ENCODE measurements at places on chromosomes 16 and 17.

DNA sequence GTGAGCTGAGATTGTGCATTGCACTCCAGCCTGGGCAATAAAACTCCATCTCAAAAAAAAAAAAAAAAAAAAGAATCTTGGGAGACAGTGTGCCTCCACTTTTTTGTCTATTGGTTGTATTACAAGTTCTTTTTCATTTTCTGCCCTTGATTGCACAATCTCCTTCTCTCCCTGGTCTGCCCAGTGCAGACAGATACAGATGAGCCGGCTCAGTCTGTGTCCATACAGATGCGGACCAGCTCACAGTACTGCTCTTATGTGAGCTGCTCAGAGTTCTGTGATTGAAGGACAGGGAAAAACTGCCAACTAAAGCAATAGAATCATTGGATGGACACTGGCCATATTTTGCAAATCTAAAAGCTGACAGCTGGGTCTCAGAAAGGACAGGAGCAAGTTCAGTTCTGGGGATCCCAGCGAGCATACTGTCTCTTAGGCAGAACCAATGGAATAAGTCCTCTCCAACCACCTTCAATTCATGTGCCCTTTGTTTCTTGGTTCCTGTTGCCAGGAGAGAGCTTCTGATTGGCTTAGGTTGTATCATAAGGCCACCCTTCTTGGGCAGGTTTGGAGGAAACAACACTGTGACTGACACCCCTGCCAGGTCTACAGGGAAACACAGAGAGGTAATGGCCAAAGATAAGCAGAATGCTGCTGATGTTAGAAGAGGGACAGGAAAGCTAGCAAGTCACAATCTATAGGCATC, 495.6 kb upstream of the HSBP1 start:
- no peak for DNase-seq

DNA sequence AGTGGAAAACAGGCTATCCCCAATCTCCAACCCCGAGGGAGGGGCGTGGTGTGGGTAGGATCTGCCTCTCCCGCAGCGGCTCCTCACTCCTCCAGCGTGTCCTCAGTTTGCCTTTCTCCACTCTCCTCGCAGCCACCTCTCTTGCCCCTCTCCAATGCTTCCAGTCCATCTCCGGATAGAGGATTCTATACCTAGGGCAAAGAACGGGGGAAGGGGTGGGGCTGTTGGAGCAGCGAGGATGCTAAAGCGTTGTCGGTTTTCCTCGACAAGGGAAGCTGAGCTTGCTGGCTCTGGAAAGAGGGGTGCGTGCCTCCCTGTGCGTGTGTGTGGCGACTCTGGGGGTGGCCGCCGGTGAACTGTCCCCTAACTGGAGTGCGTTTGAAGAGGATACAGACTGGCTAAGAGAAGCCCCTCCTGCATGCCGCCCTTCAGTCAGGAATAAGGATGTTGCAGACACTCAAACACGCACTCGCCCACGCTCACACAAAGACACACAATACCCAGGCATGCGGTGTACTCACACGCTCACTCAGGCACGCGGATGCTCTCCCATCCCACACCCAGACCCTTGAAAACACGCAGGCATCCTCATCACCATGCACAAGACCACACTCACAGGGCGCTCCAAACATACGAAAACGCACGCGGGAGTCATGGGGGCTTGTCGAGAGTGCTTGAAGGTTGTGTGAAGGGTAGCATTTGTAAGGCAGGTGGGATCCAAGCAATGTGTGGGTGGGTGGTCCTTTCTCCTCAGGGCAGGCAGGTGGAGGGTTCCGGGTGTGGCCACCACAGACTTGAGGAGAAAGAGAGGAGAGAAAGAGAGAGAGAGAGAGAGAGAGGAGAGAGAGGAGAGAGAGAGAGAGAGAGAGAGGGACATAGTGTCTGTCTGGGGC, 655 bp upstream of the GPR139 start:
- DNase-seq, result no peak

DNA sequence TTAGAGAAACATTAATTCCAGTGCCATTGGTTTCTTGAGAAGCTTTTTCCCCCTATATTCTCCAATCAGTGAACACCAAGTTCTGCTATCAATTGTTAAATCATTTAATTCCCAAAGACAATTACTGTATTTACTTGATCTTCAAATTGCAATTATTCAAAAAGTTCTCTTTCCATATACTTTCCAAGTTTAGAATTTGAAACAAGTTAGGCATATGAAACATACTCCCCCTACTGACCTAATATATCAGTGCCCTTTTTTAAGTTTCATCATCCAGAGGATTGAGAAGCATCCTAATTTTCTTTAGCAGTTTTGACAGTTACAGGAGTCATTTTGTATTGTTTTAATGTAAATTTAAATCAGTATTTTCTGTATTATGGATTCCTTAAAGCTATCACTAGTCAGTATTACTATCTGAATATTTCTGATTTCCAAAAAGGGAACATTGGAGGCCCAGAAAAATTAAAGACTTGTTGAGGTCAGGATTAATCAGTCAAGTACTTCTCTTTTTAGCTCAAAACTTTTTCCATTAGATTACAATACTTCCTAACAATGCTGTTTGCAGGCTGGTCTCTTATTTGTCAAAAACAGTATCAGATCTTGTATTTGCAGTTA, 16.3 kb downstream of the MEIOC start:
- DNase-seq, result no peak

DNA sequence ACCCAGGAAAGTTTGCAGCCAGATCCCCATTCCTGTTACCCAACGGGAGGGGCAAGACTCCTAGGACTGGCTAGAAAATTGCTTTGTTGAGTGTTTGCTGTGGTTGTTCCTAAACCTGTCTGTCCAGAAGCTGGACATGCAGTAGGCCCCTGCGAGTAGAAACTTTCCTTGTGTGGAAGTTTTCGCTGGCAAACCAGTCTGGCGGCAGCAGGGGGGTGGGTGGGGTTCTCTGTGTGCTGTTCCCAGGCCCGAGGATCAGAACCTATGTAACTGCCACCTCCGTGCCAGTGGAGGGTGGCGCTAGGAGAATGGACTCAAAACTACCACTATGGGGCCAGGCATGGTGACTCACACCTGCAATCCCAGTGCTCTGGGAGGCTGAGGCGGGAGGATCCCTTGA, 9.2 kb downstream of the SGSM2 start:
- DNase-seq, result no peak

GRCh38 chr16:87700406-87701077, 65.2 kb downstream of the KLHDC4 start:
- peak; percentile 19 for DNase-seq

- DNase-seq, result no peak
Measured at GRCh38 chr17:19672009-19672750, 23.6 kb downstream of the ALDH3A2 start.

Measured in hematopoietic multipotent progenitor cell treated with erythropoietin and hydrocortisone succinate and interleukin-3 and kit ligand, for 17 days (in vitro differentiated cells).